Midbrain (tissue), 1 donor: ENCODE measurements at places on chromosomes 2 and 18.
A peak's percentile ranks its signal among the peaks of the same experiment; 100 is the strongest.

GRCh38 chr2:228180181-228181097 lies 1.0 kb downstream of the SPHKAP start:
- peak; percentile 3 for DNase-seq

GRCh38 chr2:68357605-68358337 lies 7.3 kb upstream of the PLEK start:
- peak; percentile 42 for DNase-seq

DNA sequence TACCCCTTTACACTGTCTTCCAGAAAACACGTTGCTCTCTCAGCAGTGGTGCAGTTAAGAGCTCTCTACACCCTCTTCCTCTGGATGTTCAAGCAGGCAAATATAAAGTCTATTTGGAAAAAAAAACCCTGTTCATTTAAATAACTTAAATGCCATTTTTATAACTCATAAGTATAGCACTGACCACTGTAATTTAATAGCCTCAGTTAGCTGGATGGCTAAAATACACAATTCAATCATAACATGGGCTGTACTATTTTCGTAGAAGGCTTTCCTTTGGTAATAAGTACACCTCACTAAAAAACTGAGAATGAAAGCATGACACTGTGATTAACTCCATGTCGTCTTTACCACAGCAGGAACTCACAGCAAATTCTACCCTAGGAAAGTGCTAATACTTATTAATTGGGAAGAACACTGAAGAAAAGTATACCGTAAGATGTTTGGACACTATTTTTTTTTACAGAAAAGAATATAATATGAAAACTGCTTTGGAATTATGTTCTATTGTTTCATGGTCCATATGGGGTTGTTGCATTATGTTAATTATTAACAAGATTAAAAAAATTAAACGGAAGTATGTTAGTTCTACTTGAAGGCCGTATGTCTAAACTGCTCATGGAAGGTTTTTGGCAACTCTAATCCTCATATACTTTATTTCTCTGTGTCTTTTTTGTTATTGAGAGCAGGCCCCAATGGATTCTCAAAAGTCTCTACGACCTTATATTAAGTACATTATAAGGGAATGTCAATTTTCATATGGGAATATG lies 269.1 kb downstream of the ZNF385B start:
- no peak for DNase-seq

DNA sequence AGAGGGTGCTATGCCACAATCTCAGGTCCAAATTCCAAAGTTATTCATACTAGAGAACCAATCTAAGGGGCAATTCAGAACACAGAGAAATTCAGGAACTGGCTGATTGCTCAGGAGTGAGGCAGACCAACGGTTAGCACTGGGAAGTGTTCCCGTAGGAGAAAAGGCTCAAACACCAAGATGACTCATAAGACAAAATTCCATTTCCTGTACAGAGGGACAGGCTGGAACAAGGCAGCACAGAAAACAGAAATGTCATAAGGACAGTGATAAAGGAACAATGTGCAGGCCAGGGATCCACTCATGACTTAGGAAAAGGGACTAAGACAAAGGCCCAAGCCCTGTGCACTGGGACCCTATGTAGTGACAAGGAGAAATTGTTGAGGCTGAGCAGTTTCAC lies 54.2 kb downstream of the PDE1A start:
- DNase-seq, result no peak

DNA sequence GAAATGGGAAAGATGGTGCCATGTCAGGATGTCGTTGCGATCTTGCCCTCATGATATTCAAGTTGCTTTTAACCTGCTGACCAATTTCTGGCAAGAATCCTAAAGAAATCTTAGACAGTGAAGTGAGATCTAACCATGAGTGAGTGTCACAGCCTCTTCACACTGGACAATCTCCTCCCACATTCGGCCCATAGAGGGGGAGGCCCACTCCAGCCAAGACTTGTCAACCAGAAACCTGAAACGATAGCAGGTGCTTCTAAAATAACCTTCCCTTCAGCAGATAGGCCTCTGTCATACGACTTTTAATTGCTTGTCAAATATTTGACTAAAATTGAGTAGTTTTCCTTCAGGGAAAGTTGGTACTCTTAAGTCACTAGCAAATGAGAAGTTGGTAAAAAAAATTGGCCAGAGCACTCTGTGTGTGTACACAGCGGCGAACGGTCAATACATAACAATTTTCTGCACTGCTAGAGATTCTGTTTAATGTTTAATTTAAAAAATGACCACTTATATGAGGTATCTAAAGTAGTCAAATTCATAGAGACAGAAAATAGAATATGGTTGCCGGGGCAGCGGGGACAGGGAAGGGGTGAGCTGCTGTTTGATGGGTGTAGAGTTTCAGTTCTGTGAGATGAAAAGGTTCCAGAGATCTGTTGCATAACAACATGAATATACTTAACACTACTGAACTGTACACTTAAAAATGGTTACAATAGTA lies 110.2 kb downstream of the VAPA start:
- DNase-seq, result no peak

DNA sequence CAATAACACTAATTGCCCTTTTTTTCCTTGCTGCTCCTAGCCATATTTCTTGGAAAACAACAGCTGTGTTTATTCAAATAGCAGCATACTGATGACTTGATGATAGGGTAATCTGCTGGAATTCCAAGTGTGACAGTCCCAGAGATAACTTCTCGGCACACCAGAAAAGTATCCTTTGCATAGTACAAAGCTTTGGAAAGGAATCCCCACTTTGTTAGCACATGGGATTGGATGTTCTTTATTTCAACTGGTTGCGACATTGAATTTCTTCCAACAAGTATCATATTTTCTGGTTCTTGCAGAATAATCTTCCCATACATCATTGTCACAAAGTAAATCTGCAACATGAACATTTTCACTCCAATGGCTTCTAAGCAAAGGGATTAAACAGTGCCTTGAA lies 445.8 kb upstream of the ACVR2A start:
- DNase-seq, result no peak

DNA sequence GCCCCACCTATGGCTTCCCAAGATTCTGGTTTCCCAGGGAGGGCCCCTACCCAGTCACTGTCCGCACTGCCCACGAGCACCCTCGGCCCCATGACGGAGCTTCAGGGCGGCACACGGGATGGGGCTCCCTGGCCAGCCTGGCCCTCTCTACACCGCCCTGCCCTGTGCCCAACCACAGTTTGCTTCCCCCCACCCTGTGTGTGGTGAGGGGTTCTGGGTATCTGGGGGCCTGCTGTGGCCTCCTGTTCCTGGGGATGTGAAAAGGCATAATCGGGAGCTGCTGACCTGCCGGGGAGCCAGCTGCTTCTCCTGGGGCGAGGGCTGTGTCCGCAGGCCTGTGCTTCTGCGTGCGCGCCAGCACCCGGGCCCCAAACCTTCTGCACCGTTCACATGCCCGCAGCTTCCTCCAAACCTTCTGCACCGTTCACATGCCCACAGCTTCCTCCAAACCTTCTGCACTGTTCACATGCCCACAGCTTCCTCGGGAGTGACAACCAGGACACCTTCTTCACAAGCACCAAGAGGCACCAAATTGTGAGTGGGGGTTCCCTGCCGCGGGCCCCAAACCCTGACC lies 12.4 kb downstream of the ANO7 start:
- DNase-seq, result no peak

DNA sequence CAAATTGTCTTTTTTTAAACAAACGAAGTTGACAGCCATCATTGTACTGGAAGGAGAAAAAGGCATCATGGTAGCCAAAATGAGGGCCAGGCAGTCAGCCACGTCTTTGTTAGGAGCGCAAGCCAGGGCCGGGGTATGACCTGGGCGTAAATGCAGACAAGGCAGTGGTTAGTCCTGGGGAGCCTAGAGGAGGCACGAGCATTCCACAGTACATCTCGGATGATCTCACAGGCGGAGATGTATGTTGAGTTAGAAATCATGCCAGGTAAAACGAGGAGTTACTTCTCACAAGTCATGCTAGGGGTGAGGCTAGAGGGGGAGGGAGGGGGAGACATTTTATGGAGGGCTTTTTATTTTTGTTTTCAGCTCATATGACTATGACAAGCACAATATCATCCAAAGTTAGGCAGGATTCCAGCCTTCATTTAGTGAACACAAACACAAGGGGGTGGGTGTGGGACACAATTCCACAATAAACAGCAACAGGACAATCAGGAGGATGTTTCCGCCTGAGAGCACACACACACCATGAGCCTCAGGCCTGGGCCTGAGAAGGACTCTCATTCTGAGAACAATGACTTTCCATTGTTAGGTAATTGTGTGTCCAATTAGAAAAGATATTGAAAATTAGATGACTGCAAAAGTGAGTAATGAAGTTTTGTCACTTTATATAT lies 64.4 kb upstream of the PGAP1 start:
- no peak for DNase-seq

GRCh38 chr18:32091724-32092421 lies at the start of gene RNF138:
Gene RNF138, plus strand, starts transcription at chr18:32091874. Its CDS starts 903 bp downstream, at chr18:32092777.
- DNase-seq, result peak; percentile 81

DNA sequence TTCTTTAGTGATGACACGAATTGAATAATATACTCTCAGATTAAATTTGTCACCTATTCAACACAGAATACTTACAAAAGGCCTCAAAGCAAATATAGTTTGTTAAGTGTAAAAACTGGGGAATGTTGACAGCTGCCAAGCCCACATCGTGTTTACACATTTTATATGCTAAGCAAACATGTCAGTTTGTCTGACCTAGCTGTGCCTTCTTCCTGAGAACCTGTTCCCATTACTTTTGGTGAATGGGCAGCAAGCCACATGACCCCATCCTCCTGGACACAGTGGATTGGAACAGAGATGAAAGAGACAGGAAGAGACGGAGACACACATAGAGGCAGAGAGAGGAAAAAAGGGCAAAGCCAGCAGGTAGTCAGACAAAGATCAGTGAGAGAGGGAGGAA lies 22.9 kb upstream of the CUL3 start:
- DNase-seq, result no peak

- no peak for DNase-seq
Measured at GRCh38 chr2:125559186-125559585, 1096.8 kb upstream of the GYPC start.

DNA sequence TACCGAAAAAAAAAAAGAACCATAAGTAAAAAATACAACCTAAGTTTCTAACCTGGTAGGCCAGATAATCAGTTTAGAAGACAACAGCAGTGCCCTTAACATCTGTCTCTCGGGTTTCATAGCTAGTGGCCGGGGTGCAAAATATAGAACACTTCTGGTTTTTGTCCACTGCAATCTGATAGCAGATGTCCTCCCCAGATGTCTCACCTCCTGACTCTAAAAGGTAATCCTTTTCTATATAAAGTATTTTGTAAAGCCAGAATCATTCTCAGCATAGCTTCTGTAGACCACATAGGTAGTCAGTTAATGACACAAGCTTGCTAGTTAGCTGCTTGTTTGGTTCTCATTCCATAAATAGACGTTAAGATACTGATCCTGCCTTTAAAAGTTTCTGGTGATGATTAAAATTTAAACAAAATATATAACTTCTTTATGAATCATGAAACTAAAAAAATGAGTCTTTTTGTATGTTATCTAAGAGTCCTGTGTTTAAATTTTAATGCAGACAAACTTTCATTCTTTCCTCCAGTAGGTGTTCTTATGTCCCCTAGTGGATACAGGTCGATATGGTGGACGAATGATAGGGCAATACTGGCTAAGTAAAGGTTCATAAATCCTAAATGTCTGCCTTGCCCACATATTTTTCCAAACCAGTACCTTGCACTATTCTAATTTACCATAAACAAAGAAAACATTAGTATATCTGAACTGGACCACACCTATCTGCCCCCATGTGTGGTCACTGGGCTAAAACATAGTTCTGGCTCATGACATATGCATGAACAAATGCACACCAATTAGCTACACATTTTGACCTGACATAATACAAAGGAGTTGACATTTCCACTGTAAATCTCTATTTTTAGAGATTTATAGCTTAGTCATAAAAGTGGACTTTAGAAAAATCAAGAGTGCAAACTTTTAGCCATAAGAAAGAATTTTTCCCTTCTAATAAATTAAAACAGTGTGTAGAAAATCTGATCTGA lies 171.0 kb downstream of the SRBD1 start:
- DNase-seq, result no peak

- DNase-seq, result no peak
Measured at GRCh38 chr2:120876526-120877280, 141.0 kb downstream of the GLI2 start.

GRCh38 chr2:103285354-103285753 lies 523.5 kb downstream of the TMEM182 start:
- no peak for DNase-seq

DNA sequence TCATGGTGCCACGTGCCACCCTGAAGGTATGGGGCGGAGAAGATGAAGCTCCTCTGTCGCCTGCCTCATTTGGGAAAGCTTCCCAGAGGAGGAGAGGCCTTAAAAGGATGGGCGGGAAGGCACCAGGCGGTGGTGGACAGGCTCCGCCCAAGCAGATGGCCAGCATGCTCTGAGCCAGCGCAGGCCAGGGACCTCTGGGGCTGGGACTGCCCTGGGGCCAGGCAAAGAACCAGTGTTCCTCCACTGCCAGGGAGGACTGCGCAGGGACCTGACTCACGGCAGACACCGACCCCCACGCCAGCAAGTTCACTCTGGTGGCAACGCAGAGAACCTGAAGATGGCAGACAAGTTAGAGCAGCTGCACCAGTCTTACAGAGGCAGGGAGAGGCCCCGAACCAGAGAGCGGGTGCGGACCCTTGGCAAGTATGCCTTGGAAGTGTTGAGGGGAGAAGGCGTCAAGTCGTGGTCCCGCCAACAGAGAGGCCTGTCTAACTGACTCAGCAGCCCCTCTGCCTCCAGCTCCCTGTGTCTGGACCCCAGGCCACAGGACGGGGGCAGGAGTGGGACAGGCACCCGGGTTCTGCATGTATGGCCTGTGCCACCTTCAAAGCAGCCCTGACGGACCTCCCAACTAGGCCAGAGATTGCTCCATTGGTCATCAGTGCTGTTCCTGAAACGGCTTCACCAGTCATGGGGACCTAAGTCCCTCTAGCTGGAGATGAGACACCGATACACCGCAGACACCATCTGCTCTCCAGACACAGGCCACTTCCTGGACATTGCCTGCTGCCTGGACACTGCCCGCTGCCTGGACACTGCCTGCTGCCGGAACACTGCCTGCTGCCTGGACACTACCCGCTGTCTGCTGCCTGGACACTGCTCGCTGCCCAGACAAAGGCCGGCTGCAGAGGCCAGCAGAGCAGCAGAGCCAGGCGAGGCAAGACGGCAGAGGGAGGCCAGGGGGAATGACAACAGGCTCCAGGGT lies 124.7 kb downstream of the HDAC4 start:
- DNase-seq, result peak; percentile 45

DNA sequence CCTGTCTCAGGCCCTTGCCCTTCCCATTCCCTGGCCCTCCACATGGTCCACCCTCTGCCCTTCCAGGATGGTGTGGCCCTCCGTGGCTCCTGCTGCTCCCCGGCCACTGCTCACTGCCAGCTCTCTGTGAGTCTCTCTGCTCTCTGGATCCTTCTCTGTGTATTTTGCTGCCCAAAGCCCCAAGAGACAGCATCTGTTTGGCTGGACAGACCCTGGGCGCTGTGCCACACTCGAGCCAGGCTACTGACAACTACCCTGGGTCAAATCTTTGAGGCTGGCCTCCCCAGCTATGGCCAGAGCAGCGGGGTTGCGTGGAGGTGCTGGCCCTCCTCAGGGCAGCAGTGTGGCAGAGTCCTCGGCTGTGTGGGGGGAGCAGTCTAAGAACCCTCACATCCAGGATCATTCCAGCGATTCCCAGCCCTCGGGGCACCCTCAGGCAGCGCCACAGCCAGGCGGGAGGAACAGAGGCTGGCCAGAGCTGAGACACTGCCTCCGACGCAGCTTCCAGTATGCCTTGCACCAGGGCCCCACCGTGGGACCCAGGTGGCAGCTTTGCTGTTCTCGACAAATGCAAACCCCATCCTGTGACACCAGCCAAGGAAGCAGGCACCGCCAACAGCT lies 139.4 kb upstream of the GLI2 start:
- DNase-seq, result peak; percentile 36
